Fibroblast of the conjunctiva (primary cell): ENCODE measurements at places on chromosomes 11 and 22.
A peak's percentile ranks its signal among the peaks of the same experiment; 100 is the strongest.

GRCh38 chr11:19890308-19890707 lies 177.7 kb downstream of the NAV2 start:
- DNase-seq: no peak

DNA sequence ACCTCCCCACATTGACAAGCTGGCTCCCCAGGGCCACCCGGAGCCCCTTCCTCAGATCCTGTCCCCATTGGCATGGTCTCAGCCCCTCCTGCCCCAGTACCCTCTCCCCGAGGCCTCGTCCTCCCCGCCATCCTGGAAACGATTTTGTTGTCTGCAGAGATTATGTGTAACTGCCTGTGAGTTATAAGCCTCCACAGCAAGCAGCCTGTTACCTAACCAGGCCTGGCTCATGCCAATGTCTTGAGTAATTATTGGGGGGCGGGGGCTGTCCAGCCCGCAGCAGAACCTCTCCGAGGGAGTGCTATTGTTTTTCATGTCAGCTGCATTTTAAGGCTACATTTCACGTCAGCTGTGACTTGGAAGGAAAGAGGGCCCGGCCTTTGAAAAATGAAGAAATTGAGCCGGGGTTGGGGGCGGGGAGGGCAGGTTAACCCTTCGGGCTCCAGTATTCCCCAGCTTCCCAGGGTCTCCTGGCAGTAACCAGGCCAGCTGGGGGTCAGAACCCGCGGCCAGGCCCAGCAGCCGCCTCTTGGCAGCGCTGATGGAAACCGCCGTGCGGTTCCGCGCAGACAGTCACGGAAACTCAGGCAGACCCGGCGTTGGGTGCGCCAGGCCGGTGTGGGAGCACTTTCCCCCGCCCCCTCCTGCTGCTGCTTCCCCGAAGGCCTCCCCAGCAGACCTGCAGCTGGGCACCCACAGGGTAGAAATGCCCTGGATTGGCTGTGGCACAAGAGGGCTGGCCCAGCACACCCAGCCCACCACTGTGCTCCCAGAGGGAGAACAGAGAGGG lies 59.5 kb downstream of the CDKN1C start:
- peak; percentile 92 for DNase-seq

GRCh38 chr11:36141956-36142355 lies 147.3 kb downstream of the COMMD9 start:
- DNase-seq: no peak

- DNase-seq: no peak
Measured at GRCh38 chr11:35114906-35115687, 23.9 kb upstream of the CD44 start.

GRCh38 chr11:125053167-125053566 lies 9.9 kb upstream of the SLC37A2 start:
- no peak for DNase-seq

DNA sequence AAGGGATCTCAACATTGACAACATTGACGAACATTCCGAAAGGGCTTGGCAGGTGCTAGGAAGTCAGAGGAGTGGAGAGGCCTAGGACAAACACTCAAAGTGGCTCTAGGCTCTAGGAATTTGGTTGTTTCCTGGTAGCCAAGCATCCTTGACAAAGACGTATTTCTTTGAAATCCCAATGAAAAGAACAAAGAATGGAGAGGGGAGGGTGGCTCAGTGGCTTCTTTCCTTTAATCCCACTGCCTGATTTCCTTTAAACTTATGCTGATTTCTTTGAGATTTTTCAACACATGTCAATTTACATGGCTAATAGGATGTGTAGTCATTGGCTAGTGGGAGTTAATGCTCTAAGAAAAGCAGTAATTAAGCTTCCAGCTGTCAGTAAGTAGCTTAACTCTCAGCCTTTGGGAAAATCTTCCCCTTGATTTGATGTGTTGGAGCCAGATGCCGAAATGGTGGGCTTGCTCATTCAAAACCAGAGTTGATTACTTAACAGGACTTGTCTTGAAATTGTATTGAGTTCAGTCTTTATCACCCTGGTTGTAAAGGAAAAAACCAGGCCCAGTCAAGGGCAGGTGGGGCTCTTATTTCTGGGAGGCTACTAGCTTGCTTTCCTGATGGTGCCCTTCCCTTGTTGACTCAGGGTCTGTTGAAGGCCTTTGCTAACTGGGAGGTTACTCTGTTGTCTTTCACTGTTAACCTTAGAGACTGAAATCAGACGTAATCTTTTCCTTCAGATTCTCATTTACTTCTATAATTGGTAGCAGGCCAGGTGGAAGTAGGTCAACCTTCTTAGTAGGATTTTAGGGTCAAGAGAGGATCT lies 44.6 kb upstream of the SORL1-AS1 start:
- DNase-seq: no peak

DNA sequence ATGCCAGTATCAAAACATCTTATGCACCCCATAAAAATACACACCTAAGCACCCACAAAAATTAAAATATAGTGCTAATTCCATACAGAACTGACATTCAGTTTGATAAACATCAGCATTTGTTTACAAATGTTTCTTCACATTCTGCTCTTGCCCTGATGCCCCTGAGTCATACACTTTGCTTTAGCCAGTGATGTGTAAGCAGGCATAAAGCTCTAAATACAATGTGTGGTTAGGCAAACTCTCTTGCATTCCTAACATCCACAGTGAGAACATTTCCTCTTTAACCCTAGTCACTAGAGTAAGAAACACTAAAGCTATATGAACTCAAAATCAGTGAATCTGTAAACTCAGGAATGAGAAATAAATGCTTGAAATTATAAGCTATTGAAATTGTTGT lies 1060.7 kb downstream of the FAM181B start:
- DNase-seq: no peak

DNA sequence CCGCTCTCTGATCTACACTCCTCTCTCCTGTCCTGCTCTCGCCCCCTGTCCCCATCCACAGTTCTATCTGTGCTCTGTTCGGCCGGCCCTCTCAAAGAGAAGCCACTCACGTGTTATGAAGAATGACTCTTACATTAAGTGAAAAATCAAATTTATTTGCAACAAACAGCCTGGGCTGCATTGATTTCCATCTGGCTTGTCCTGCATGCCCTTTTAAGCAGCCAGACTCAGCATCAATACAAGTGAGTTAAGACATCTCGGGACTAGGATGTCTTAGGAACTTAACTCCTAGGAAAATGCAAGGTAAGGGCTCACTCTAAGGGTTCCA lies 373.5 kb downstream of the TENM4 start:
- no peak for DNase-seq

GRCh38 chr11:93225662-93226061 lies 27.9 kb upstream of the SLC36A4 start:
- DNase-seq: no peak

DNA sequence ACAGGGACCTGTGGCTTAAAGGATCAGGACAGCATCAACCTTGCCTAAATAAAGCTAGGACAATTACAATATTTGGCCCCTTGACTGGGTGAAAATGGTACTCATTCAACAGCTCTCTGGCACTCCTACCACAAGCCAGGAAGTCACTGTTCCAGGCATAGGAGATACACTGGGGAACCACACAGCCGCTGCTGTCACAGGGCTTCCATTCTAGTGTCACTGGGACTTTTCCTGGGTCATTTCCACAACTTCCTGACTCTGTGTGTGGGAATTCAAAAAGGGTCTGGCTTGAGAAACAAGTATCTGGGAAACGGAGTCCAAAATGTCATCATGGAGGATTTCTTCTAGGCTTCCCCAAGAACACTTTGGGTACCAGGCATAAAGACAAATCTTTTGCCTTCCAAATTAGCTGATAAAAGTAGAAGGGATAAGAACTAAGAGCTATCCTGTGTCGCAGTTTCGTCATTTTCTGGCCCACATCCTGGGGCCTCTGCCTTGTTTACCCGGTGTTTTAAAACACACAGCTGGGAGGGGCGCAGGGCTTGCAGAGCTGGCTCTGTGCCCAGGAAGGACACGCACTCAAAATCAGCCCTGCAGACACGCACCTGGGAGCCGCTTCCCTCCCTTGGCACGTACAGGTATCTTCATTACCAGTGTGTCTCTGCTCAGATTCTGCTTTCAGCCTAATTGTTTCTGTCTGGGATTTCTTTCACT lies 38.0 kb downstream of the TMEM45B start:
- DNase-seq: no peak

DNA sequence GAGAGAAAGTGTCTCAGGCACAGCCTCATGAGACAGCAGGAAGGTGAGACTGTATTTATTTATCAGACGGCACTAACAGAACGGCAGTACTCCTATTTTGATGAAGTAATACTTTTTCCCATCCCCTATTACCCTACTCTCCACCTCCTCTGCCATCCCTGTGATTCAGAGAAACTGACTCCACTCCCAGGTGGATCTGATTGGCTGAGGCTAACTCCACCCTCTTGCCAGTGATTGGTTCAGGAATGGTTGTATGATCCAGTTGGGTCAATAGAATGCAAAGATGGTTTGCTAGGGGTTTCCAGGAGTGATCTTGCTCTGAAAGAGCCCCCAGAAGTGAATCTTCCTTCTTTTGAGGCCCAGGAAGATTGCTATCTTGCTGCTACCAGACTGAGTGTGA lies 65.9 kb upstream of the RCN1 start:
- DNase-seq: no peak

DNA sequence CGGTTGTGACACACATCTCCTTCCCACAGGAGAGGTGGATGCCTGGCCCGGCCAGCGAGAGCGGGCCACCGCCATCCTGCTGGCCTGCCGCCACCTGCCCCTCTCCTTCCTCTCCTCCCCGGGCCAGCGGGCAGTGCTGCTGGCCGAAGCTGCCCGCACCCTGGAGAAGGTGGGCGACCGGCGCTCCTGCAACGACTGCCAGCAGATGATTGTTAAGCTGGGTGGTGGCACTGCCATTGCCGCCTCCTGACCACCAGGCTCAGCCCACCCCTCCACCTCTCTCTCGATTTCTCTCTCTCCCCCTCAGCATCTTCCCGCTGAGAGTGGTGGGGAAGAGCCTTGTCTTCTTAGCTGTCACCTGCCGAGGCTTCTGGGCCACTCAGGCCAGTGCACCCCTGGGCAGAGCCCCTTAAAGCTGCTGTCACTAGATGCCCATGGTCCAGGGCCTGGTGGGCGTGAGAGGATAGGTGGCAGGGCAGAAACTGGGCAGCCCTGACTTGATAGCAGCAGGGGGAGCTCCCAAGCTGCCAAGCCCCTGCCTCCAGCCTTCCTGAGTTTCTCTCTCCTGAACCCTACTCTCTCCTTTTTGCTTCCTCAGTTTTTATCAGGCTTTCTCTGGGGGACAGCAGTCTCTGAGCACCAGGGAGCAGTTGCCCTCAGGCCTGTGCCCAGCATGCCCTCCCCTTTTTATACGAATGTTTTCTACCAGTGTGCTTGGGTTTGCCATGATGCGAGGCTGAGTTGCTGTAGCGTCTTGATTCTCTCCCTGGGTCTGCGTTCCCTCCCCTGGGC lies 9.3 kb downstream of the SHISA8 start:
- DNase-seq: no peak

DNA sequence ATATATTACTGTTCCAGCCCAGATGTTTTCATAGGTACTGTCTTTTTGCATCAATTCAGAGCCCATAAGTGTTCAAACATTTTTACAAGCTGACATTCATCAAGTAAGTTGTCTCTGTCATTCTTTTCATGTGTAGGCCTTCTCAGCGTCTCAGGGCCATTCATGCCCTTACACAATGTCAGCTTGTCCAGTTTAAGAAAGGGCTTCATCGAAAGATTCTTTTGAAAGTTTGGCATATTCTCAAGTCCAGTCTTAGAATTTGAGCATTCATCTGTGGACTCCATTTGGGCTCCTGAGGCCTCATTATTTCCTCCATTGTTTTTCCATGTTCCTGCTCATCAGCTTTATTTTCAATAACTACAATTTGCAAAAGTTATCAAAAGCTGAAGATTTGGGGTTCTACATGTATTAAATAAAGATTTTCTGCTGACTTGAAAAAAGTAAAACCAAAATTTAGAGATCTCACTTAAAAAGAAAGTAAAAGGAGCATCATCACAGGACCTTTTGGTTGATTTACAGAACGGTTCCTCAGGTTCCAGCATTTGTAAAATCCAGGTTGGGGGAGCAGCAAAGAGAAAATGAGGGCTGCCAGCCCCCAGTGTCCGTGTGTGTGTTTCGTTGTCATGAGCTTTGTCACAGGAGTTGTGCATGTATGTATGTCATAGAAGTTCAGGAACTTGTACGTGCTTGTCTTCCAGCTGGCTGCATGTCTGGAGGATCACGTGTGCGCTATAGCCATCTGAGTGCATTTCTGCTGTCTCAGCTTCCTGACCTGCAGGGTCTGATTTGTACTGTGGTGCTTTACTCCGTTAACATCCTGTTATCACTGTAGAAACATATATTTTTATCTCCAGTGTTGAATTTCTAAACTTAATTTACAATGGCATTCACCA lies 15.6 kb downstream of the MOV10L1 start:
- DNase-seq: no peak

GRCh38 chr11:120547811-120548681 lies 36.5 kb downstream of the GRIK4 start:
- peak; percentile 77 for DNase-seq

- DNase-seq: no peak
Measured at GRCh38 chr11:13834463-13834862, 128.1 kb upstream of the SPON1 start.

GRCh38 chr22:38316364-38317121 lies 690 bp downstream of the CSNK1E start:
- DNase-seq: no peak

DNA sequence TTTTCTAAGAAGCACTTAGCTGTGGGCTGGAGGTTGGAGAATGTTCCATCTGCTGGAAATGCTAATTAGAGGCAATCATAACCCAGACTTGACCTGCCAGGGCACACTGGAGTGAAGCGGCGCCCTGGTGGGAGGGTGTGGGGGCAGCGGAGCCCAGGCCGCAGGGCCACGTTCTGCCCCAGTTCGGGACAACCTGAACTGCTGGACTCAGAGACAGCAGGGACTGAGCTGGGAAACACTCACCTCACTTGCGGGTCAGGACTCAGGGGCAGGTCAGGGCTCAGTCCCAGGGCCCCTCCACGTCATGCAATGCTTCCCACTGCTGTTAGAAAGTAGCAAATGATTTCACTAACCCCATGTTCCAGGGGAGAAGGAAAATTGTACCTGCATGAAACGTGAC lies 316.4 kb downstream of the NTM start:
- no peak for DNase-seq

- DNase-seq: no peak
Measured at GRCh38 chr11:122160841-122161590, 45.0 kb upstream of the BLID start.

- no peak for DNase-seq
Measured at GRCh38 chr11:78392854-78393253, 24.8 kb downstream of the GAB2 start.

DNA sequence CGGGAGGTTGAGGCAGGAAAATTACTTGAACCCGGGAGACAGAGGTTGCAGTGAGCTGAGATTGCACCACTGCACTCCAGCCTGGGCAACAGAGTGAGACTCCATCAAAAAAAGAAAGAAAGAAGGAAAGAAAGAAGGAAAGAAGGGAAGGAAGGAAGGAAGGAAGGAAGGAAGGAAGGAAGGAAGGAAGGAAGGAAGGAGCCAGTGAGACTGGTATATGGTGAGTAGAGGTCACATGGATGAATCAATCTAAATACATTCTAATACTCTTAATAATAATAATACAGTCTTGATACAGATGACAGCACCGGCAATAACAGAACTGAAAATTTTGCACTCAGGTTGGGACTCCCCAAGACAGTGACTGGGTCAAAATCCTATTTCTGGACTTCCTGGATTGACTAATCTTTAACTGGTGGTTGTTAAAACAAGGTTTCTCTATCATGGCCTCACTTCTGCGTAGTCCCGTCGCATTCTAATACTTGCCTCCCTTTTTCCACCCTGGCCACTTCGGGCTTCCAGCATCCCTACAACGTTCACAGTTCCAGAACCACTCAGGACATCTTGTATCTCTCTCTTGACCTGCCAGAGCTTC lies 53.5 kb upstream of the EIF3M start:
- DNase-seq: no peak
